ENCODE measurements at places on chromosomes 1 and 21. TPM values are rescaled to one million over a fixed set of nuclear protein-coding genes. Genes with fewer than 3 reads are reported as not detected.
A peak's percentile ranks its signal among the peaks of the same experiment; 100 is the strongest.

DNA sequence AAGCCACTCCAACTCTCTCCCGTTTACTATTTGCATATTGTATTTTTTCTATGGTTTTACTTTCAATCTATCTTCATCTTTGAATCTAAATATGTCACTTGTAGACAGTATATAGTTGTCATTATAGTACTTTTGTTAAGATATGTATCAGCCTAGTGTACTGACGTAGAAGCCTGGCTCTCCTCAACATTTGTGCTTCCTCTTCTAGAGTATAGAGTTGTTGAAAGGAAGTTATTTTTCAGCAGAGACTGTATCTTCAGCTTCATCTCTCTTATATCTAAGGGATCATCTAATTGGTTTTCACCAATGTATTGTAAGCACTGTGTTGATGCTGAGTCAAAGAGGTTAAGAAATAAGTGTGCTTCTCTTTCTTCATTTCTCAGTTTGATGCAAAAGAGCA lies 192.8 kb downstream of the LMO4 start:
- no peaks in the 10 kb centered on the region for H3K4me1 ChIP-seq
- no peak overlapping the region for H3K27ac ChIP-seq
- no peaks in the 10 kb centered on the region for H3K27me3 ChIP-seq
- DNase-seq = no peak

- H3K27ac ChIP-seq = no peak overlapping the region
- H3K4me1 ChIP-seq = peaks cover 19% of the 10 kb centered on the region
- no peak for DNase-seq
- no peak overlapping the region for H3K4me3 ChIP-seq
These were observed 20.0 kb upstream of the EPHA2 start for GRCh38 chr1:16175610-16176553.

- no peaks in the 10 kb centered on the region for H3K4me1 ChIP-seq
- H3K27ac ChIP-seq = no peak overlapping the region
- H3K36me3 ChIP-seq = no peaks in the 10 kb centered on the region
These were observed 39.6 kb upstream of the LPGAT1 start for GRCh38 chr1:211870156-211870555.

DNA sequence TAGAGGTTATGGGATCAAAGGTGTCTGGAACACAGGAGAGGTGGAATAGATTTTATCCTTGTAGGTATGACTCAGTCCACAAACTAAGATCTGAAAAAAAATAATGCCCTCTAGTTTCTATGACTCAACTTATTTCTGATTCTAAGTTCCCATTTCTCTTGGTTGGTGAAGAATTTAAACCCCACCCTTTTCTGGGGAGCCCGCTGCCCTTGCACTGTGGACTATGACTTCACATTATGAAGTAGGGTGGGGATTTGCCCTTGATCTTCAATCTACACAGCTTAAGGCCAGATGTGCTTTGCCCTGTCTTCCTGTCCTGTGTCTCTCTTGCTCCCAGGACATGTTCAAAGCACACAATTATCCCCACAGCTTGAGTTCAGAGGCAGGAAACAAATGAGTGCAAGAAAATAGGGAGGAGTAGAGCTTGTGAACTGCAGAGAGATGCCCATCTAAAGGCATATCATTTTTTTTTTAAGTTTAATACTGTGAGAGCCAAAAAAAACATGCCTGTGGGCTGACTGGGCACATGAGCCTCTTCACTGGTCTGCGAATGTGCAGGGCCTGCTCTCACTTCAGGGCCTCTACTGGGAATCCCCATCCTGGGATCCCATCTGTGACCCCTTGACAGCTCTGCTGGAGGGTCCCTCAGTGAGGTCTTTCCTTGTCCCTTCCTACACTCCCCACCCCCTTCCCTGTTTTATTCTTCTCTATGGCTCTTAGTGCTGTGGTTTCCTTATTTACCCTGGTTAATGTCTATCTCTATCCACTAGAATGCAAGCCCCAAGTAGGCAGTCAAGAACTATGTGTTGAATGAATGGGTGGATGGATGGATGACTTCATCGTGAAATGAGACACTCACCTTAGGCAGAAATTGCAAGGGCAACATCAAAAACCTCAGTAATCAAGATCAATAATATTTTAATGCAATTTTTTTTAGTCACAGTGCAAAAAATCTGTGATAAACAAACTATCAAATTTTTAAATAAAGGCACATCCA lies 61.5 kb downstream of the CD58 start:
- H3K4me1 ChIP-seq = peaks cover 69% of the 10 kb centered on the region
- DNase-seq = peak; percentile 88
- no peak overlapping the region for H3K4me3 ChIP-seq
- no peaks in the 10 kb centered on the region for H3K36me3 ChIP-seq
- no peaks in the 10 kb centered on the region for H3K27me3 ChIP-seq
- peak overlapping the region; percentile 89 for H3K27ac ChIP-seq

DNA sequence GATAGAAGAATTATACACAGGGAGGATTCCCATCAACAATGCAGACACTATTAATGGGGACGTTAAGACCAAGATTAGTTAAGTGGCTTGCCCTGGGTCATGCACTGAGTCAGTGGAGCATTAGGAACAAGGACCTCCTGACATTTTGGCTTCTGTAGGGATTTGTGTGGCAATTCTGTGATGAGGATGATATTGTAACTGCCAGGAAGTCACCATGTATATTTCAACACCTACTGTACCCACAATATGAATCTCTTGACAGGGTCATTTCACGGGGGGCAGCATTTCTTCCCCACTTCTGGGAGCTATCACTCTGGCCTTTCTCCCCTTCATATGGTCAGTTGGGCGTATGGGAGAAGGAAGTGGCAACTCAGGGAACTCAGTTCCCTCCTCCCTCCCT lies 134.9 kb downstream of the RUNX1 start:
- H3K4me1 ChIP-seq = peaks cover 52% of the 10 kb centered on the region
- H3K27me3 ChIP-seq = no peaks in the 10 kb centered on the region
- DNase-seq = peak; percentile 60
- H3K36me3 ChIP-seq = no peaks in the 10 kb centered on the region

DNA sequence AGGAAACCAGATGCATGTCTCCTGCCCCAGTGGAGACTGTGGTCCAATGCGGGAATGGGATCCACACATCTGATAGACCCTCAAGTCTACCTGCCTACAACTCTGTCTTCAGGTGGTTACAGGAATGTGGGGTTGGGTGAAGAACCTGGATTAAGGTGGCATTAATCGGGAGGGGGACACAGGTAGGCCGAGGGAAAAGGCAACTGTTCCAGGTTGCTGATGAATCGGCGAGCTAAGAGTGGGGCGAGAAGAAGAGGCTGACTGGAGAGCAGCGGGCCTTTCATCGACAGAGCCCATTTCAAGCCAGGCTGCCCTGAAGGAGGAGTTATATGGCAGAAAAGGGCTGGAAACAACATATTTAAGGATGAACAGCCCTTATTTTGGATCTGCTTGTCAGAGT lies 836 bp downstream of the CD2 start:
- DNase-seq = no peak
- H3K27ac ChIP-seq = no peak overlapping the region

DNA sequence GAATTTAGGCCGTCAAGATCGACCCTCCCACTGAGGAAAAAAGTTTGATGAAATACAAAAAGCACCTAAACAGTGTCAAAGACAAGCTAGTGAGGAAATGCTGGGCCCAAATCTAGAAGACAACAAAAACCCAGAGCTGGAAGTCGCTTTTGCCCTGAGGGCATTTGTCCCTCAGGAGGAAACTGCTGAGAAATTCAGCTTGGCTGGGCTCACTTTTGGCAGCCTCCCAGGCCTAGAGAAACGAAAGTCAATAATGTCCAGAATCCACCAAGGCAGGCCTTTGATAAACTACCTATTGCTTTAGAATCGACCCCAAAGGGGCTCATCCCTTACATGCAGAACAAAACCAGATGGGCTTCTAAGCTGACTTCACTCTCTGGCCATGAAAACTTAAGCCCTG lies 38.9 kb downstream of the SYT2 start:
- no peak overlapping the region for H3K27ac ChIP-seq
- no peak for DNase-seq
- H3K4me3 ChIP-seq = no peak overlapping the region

RHD gene
- polyA plus RNA-seq = not detected

Measured in CD14-positive monocyte (primary cell).